ENCODE measurements at places on chromosomes 3 and 15. TPM values are rescaled to one million over a fixed set of nuclear protein-coding genes. Genes with fewer than 3 reads are reported as not detected.

DNA sequence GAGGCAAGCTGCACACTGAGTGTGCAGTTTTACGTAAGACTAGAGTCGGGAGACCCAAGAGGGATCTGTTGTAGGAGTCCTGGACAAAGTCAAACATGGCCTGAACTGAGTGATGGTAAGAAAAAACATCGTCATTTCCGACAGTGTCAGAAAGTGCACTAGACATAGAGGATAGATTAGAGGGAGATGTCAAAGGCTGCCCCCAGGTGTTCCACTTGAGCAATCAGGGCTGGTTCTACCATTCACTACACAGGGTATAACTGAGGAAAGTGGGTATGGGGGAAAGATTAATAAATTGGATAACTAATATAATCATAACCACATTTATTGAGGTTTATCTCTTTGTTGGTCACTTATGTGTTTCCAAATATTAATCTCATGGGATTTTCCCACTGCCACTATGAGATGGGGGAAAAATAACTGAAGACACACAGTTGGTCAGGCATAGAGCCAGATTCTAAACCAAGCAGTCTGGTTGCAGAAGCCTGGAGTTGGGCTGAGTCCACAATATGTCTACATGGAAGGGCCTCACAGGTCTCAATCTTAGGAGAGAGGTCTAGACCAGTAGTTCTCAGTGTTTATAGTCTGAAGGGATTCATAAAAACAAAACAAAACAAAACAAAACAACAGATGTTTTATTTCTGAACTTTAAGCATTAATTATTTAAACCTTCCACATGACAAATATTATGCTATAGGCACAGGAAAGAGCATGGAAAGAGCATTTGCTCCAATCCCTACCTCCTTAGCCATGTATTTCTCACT lies 766.5 kb downstream of the NTRK3 start:
- DNase-seq: no peak
- no peaks in the 10 kb centered on the region for H3K36me3 ChIP-seq

DNA sequence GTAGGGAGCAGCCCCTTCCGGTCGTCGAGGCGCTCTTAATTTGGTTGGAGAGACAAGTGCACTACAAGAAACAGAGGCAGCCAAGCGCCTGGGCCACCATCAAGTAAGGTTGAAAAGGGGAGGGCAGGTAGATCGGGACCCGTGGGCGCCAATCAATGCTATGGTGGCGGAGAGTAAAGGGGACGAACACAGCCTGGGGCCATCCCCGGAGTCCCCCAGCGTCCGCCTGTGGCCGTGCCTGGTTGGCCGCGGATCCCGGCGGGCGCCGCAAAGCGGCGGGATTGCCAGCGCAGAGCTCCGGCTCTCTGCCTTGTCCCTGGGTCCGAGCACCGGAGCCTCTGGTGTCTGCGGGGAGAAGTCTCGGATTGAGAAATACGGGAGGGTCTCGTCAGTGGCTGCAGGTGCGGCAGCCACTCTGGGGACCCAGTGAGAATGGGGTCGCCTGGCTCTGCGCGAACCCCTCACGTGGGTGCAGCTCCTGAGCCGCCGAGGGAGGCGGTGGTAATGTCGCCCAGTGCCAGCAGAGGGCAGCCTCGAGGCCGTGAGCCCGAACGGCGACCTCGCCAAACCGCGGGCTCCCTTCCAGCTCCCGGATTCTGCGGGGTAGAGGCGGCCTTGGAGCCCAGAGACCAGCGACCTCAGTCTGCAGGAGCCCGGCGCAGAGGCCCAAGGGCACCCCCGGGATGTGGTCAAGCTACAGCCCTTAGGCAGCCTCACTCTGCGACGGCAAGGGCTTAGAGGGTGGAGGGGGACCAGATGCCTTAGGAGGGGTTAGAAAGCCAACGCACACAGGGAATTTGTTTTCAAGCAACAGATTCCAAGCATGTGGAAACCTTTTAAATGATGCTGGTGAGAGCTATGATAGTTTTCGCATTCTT lies 10.8 kb downstream of the FOXL2 start:
- H3K27me3 ChIP-seq: no peaks in the 10 kb centered on the region
- peak overlapping the region; percentile 43 for H3K4me3 ChIP-seq
- peak; percentile 52 for DNase-seq
- no peaks in the 10 kb centered on the region for H3K36me3 ChIP-seq

GRCh38 chr3:186564586-186564985 lies 2.6 kb downstream of the TBCCD1 start:
- peaks cover 19% of the 10 kb centered on the region for H3K36me3 ChIP-seq
- H3K27ac ChIP-seq: no peak overlapping the region
- no peak for DNase-seq
- peaks cover 9% of the 10 kb centered on the region for H3K4me1 ChIP-seq

GRCh38 chr15:70220490-70221096 lies 122.9 kb upstream of the TLE3 start:
- H3K4me3 ChIP-seq: no peak overlapping the region
- H3K27ac ChIP-seq: no peak overlapping the region
- H3K36me3 ChIP-seq: no peaks in the 10 kb centered on the region
- H3K4me1 ChIP-seq: no peaks in the 10 kb centered on the region
- H3K27me3 ChIP-seq: no peaks in the 10 kb centered on the region

SNX22 gene
- total RNA-seq: 6.3 TPM

SLC12A6 gene
- 15.1 TPM for total RNA-seq
